ENCODE measurements at places on chromosomes 2 and 18. TPM values are rescaled to one million over a fixed set of nuclear protein-coding genes. Genes with fewer than 3 reads are reported as not detected.

VWA3B gene
- 3.5 TPM for total RNA-seq

BUB1 gene
- total RNA-seq = 10.9 TPM

STAT4 gene
- total RNA-seq = 4.5 TPM

FSIP2 gene
- total RNA-seq = 2.0 TPM

POTEI gene
- not detected for total RNA-seq

CD207 gene
- total RNA-seq = 0.73 TPM

SERPINB2 gene
- total RNA-seq = 3.5 TPM

NTSR2 gene
- total RNA-seq = not detected

SLC30A3 gene
- total RNA-seq = 0.39 TPM

GNAL gene
- 5.7 TPM for total RNA-seq

BCL11A gene
- 7.3 TPM for total RNA-seq

UGT1A4 gene
- total RNA-seq = not detected

CRYBA2 gene
- not detected for total RNA-seq

CDCA7 gene
- 2.3 TPM for total RNA-seq

CCDC138 gene
- total RNA-seq = 3.8 TPM

FAM237A gene
- total RNA-seq = not detected

SLC19A3 gene
- total RNA-seq = 10.7 TPM

All from left lung (tissue), 14 donors.